NCI-H1105 (cell line): ENCODE measurements at places on chromosomes 12 and 14.

DNA sequence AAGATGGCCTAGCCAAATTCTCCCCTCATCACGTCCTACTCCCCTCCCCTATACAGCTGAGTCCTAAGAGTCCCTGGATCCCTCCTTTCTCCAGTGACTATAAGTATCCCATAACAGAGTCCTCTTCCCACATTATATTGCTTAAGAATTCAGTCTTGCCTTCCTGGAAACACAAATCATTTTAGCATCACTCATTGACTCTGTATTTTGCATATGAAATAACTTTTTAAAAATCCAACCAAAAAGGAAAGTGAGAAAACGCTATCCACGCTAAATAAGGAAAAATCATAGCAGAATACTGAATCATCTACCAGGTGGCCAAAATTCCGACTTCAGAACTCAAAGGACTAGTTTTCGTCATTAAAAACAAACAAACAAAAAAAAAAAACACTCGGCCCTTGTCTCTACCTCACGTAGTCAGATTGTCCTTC, 130.2 kb downstream of the GCH1 start:
- DNase-seq, result no peak

- DNase-seq, result no peak
These were observed 301.6 kb upstream of the SLC16A7 start for GRCh38 chr12:59294221-59294620.

DNA sequence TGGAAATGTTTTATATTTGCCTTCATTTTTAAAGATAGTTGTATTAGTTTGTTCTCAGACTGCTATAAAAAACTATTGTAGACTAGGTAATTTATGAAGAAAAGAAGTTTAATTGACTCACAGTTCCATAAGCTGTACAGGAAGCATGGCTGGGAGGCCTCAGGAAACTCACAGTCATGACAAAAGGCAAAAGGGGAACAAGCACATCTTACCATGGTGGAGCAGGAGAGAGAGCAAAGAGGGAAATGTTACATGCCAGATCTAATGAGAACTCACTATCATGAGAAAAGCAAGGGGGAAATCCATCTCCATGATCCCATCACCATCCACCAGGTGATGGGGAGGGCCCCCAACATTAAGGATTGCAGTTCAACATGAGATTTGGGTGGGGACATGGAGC, 35.5 kb upstream of the UNC79 start:
- DNase-seq, result no peak

- DNase-seq, result no peak
These were observed 374.8 kb downstream of the TMEM121 start for GRCh38 chr14:105901226-105901625.

DNA sequence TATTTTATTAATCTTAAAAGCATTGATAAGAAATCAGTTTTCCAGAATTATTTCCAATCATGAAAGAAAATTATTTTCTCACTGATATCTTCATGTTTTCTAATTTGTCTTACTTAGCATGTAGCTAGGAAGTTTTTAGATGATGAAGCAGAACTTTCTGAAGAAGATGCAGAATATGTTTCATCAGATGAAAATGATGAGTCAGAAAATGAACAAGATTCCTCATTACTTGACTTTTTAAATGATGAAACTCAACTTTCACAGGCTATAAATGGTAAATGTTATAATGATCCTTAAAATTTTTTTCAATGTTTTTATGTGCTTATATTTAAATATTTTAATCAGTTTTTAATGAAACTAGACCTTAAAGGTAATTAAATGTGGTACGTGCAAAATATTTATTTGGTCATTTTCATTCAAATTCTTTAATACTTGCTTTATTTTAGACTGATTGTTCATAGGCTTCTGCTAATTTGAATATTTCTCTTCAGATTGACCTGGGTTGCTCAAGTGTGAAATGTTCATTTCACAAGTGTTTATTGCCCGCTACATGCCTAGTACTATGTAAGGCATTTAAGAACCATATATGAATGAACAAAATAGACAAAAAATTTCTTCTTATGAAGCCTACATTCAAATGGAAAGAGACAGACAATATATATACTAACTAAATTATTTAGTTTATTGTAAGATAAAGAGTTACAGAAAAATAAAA, 49.5 kb downstream of the FANCM start:
- DNase-seq, result no peak

DNA sequence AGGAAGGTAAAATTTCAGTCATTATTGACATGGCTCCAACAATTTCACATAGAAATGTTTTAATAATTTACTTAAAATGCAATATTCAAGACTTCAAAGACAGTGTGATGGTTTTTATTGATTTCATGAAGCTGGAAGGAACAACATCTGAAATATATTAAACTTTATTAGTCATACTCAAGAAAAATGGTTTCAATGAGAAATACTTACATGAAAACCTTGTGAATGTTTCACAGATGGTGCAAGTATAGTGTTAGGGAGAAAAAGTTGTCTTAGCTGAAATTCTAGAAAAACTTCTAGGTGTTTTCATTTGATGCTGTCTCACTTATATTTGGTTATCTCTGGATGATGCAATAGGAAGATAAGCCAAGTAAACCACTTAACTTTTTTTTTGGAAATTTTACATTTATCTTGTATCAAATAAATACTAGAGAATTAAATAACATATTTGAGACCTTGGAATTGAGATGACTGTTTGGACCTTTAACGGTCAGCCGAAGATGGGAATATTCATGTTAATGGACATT, 65.5 kb downstream of the PELI2 start:
- DNase-seq, result no peak

- no peak for DNase-seq
These were observed 1.3 kb downstream of the TAMALIN start for GRCh38 chr12:52007982-52008510.

DNA sequence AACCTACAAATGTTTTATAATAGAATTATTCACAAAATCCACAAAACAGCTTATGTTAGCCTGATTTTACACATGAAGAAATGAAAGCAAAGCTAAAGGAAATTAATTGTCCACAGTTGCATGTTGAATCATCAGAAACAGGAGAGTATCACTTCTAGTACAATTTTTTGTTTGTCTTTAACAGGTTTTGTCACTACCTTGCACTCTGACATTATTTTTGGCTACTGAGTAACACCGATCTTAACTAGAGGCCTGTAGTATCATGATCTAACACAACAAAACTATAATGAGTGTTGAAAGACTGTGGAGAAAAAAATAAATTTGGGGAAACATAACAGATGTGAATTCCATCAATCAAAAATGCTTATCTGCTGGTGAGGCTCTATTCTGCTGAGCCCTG, 60.1 kb downstream of the TAOK3 start:
- DNase-seq, result no peak

DNA sequence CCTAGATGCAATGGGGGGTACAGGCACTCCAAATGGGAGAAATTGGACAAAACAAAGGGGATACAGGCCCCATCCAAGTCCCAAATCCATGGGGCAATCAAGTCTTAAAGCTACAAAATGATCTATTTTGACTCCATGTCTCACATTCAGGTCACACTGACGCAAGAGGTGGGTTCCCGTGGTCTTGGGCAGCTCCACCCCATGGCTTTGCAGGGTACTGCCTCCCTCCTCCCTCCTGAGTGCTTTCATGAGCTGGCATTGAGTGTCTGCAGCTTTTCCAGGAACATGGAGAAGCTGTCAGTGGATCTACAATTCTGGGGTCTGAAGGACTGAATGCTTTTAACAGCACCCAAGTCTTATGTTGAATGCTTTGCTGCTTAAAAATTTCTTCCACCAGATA, 274.5 kb upstream of the LRIG3 start:
- no peak for DNase-seq

GRCh38 chr14:21526672-21527317, 649 bp upstream of the SALL2 start:
- peak; percentile 42 for DNase-seq

DNA sequence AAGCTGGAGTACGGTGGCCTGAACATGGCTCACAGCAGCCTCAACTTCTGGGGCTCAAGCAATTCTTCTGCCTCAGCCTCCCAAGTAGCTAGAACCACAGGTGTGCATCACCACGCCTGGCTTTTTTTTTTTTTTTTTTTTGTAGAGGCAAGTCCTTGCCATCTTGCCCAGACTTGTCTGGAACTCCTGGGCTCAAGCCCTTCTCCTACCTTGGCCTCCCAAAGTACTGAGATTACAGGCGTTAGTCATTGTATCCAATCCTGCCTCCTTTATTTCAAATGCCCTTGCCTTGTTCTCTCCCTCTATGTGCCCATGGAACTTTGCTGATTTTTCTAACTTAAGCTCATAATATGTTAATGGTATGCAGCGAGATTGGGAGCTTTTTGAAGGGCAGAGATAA, 49.2 kb upstream of the PRICKLE1 start:
- no peak for DNase-seq

GRCh38 chr12:78085542-78086182, 255.0 kb downstream of the NAV3 start:
- no peak for DNase-seq

GRCh38 chr12:84826925-84827324, 85.7 kb downstream of the SLC6A15 start:
- no peak for DNase-seq

DNA sequence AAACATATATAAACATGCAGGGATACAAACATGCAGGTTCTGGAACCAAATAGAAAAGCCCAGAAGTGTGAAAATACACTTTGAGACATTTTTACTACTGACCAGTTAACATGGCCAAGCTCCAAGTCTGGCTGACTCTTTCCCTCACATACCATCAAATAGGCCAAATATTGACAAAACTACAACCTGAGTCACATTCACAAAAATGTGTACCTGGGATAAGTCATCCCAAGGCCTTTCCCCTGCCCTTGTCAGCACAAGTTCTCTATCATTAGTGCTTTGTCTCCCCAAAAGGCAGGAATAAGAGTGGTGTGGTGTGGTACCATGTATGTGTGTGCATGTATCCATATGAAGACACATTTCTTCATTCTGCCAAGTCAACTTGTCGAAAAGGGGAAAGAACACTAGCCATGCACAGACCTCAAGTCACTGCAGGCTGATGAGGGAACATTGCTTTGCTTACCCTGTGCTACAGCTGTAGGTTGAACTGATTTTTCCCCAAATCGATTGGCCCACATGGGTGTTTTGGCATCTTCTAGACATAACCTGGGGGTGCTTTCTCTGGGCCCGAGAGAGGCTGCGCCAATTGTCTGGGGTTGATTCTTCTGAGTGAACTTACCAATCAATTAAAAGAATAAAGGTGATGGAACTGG, 14.9 kb downstream of the HOXC4 start:
- DNase-seq, result no peak

GRCh38 chr12:123713398-123713797, 1.2 kb downstream of the ATP6V0A2 start:
- no peak for DNase-seq

- DNase-seq, result no peak
These were observed 51.5 kb upstream of the GPATCH2L start for GRCh38 chr14:76100236-76100635.

DNA sequence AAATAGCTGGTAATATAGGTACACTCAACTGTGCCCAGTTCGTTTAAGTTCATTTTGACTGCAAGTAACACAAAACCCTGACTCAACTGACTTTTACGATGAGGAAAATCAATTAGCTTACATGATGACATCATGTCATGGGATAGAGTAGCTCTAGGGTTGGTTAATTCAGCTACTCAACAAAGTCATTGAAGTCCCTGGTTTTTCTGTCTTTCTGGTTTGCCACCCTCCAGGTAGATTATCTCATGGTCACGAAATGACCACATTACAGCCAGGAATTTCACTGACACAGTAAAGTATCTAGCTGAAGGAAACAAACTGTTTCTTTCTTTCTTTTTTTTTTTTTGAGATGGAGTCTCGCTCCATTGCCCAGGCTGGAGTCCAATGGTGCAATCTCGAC, 68.5 kb upstream of the FUT8 start:
- no peak for DNase-seq

GRCh38 chr12:71011261-71011660, 90.7 kb upstream of the PTPRR start:
- DNase-seq, result no peak

DNA sequence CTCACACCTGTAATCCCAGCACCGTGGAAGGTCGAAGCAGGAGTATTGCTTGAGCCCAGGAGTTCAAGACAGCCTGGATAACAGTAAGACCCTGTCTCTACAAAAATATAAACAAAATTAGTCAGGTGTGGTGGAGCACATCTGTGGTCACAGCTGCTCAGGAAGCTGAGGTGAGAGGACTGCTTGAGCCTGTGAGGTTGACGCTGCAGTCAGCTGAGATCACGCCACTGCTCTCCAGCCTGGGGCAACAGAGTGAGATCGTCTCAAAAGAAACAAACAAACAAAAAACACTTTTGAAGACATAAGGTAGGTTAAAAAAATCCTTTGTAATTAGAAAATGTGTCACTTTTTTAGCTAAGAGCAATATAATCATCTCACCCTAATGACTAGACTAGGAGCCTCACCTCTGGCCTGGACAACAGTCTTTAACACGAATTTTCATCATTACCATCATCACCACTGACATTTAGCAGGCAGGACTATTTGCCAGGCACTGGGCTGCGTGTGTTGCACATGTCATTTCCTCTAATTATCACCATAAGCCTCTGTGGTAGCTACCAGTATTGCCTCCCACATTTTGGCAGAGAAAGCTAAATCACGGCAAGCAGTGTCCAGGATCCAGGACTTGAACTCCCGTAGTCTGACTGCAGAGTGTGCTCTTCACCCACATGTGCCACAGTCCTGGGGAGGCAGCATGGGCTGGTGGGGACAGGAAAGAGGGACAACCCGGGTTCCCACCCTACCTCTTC, 4.6 kb upstream of the SYCP3 start:
- no peak for DNase-seq

GRCh38 chr14:99382071-99382470, 98.6 kb downstream of the SETD3 start:
- DNase-seq, result no peak

DNA sequence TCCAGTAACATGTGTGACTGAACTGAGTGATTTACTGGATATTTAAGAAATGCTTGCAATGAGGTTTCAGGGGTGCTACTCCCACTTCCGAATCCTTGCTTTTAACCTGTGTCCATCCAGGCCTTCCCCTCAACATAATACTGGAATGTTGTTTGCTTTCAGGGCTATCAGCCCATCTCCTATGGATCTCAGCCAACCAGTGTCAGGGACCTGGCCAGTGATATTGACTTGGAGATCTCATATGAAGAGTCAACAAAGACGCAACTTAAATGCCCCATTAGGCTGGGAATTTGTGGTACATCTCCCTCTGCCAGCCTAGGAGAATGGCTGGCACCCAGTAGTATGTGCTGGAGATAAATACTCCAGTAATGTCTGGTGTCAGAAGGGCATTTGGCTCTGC, 889 bp upstream of the IFT43 start:
- DNase-seq, result no peak

DNA sequence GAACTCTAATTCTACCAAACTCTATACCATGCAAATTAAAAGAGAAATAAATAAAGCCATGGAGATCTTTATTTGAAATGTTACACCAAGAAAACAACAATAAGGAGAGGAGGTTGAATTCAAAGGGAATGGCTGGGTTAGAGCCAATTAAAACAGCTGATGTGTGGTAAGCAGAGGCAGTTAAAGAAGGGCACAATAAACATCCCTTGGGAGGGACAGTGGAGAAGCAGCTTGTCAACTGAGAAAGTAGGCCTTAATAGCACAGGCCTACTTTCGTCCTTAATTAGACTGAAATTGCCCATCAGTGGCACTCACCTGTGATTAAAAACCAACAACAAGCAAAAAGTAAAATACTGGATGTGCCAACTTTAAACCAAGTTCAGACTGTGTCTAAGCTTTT, 16.3 kb upstream of the NAV3 start:
- DNase-seq, result peak; percentile 61

- DNase-seq, result no peak
These were observed 117.0 kb downstream of the TTC8 start for GRCh38 chr14:88941414-88941813.
